ENCODE measurements at places on chromosomes 5 and 9. TPM values are rescaled to one million over a fixed set of nuclear protein-coding genes. Genes with fewer than 3 reads are reported as not detected.
A peak's percentile ranks its signal among the peaks of the same experiment; 100 is the strongest.

GRCh38 chr5:79759436-79759835 lies 69.8 kb downstream of the CMYA5 start:
- peak; percentile 81 for DNase-seq

The SLC6A19 gene
- not detected for total RNA-seq

DNA sequence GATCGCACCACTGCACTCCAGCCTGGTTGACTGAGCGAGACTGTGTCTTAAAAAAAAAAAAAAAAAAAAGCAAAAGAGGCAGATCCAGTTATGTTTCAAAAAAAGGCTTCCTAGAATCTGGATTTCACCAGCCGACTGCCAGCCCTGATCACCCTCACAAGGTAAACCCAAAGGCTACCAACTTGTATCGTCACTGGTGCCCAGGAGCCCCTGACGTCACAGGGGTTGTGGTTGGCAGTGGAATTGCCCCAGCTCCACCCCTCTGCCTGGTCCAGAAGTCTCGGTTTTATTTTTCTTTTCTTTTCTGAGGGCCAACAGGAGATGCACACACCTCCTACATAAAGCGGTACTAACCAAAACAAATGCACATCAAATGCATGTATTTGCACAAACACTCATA lies 6.0 kb upstream of the LMX1B start:
- peak; percentile 52 for DNase-seq

The ARID3C gene
- total RNA-seq = not detected

GRCh38 chr5:95986937-95987520 lies 25.4 kb upstream of the ELL2 start:
- DNase-seq = no peak

- no peak for DNase-seq
These were observed 114.5 kb downstream of the FGF1 start for GRCh38 chr5:142571371-142571770.

The PCDHGA2 gene
- total RNA-seq = 2.7 TPM

The TRPM6 gene
- under 0.01 TPM for total RNA-seq

- no peak for DNase-seq
These were observed 1386.9 kb upstream of the WWC1 start for GRCh38 chr5:166904571-166904970.

- DNase-seq = no peak
These were observed 69.8 kb downstream of the MAPKAP1 start for GRCh38 chr9:125637241-125637640.

GRCh38 chr9:98092613-98092931 lies 26.4 kb downstream of the TRIM14 start:
- DNase-seq = no peak

DNA sequence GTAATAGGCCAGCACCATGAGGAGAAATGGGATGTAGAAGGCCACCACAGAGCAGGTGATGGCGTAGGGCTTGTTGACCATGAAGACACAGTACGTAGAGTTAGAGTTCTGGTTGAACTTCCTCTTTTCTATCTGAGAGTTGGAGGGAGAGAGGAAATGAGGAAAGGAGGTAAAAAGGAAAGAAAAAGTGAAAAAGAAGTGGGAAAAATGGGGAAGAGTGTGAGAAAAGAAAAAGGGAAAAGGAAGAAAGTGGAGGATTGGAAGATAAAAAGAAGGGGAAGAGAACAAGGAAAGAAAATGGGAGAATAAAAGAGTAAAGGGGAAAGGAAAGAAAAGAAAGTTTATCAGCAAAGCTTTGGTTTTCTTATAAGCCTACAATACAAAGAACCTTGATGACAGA lies 126.1 kb downstream of the FBXO38 start:
- no peak for DNase-seq

DNA sequence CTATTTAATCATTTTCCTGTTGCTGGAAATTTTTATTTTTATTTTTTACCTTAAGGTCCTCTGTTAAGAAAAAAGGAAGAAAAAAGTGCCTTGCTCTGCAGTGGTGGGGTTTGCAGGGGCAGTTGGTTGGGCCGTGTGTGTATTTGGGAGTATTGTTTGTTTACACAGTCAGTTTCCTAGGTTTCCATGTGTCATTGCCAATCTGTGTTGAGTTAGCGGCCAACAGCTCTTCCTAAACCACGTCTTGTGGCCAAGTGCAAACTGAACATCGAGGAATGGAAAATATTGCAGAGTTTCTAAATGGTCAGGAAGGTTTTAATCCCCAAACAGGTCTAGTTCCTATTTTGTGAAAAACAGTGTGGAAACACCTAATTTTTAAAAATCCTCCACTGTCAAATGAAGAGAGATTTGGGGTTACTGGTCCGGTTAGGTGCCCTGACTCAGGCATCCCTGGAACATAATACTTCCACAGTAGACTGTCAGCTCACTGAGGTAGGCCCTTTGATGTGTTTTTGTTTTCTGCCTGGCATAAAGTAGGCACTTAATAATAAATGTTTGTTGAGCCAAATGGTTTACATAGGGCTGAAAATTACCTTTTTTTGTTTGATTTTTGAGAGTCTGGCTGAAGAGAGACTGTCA lies 37.0 kb downstream of the MAMDC2 start:
- peak; percentile 50 for DNase-seq

DNA sequence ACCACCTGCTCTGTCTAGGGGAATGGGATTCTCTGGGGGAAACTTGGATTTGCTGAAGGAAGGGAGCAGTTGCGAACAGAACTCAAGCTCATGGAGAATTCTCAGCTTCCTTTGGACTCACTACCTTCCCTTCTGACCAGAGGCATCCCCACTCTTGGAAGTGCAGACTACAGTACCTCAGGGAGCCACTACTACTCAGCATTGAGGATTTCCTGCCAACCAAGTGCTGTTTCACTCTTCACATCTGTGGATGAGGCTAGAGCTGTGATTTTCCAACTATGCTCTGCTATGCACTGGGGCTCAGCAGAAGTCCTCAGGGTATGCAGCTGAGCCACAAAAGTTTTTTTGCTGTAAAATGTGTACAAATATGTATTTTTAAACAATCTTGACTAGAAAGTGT lies 43.9 kb downstream of the MACROH2A1 start:
- DNase-seq = no peak

The CIZ1 gene
- 40.1 TPM for total RNA-seq

DNA sequence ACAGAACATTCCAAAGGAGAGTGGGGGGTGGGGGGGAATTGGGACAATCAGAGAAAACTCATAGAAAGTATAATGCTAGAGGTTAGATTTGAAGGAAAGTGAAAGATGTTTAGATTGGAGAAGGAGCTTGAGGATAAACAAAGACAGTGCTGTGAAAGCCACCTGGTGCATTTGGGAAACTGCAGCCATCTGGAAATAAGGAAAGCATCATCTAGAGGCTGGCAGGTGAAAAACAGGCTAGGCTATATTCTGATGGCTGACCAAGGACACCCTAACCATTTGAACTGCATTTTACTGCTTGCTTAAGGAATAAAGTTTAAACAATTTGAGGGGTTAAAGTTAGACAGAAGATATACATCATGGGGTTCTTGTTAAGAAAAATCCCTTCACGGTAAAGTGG lies 296.4 kb downstream of the CETN3 start:
- no peak for DNase-seq

- peak; percentile 50 for DNase-seq
These were observed 16.9 kb downstream of the SH2D3C start for GRCh38 chr9:127761491-127761956.

GRCh38 chr5:1468247-1468612 lies 23.0 kb upstream of the SLC6A3 start:
- peak; percentile 90 for DNase-seq

DNA sequence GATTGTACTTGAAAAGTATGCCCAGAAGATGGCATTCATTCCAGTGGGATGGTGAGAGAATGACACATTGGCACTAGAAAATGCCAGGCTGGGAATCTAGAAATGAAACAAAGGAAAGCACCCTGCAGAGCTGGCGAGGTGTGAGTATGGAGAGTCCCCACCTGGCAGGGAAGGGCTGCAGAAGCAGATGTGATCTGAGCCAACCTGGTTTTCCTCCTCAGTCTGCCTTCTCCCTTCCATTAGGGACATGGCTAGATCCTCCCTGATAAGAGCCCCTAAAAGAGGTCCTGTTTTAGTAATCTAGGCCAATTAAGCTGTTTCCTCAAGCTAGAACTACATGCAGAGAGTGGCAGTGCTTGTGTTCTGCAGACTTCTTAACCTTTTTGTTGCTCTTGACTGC lies 24.7 kb upstream of the TNFSF15 start:
- DNase-seq = no peak

The SPRY4 gene
- total RNA-seq = 5.4 TPM

The FYB1 gene
- under 0.01 TPM for total RNA-seq

The C5 gene
- 5.1 TPM for total RNA-seq

- DNase-seq = no peak
These were observed 46.3 kb downstream of the FSTL4 start for GRCh38 chr5:133565993-133566392.

DNA sequence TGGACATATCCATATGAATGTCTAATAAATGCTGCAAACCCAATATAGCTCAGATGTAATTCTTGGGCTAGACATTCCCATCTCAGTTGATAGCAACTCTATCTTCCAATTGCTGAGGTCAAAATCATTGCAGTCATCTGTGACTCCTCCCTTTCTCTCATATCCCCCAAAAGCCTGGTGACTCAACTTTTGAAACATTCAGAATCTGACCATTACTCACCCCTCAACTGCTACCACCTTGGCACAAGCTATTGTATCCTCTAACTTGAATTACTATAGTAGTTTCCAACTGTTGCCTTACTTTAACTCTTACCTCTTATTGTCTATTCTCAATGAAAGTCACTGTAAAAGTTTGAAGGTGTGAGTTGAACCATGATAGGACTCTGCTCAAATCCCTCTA lies 600.1 kb upstream of the RGMB start:
- peak; percentile 25 for DNase-seq

- DNase-seq = peak; percentile 37
These were observed 44.3 kb upstream of the GPR151 start for GRCh38 chr5:146560205-146560812.

- no peak for DNase-seq
These were observed 120.5 kb downstream of the FEM1C start for GRCh38 chr5:115424030-115424429.

The CSF1R gene
- 0.88 TPM for total RNA-seq

DNA sequence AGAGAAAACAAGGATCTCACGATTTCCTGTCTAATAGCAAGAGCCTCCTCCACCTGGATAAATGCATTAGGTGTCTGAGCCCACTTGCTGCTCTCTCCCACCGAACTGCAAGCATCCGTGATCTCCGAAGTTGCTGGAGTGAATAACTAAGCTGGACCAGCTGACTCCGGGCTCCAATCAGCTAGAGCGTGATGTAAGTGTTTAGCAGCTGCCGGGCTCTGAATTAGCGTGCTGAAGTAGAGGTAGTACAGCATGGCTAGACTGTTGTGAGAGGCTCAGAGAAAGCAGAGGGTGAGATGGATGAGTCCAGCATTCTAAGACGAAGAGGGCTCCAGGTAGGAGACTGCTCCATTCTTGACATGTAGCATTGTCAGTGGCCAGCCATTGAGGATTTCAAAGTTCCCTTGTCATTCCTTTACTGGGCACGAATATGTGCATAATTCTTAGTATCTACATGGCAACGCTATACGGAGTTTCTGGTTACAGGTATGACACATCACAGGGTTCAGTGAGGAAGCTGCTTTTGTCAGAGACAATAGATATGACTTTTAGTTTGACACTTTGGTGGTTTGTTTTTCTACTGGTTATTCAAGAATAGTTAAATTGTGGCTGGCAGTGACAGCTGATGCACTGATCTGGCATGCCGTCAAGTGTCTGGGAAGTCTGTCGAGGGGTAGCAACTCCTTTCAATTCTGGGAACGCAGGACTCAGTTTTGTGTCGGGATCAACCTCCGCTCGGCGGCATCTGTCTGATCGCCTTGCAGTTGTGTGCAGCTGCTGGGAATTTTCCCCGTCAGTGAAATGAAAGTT lies 232.6 kb downstream of the MAST4 start:
- DNase-seq = no peak

GRCh38 chr5:149018909-149019443 lies 43.9 kb downstream of the SH3TC2 start:
- DNase-seq = peak; percentile 32

- DNase-seq = peak; percentile 76
These were observed 68.4 kb upstream of the GARNL3 start for GRCh38 chr9:127195976-127196825.

GRCh38 chr5:36691696-36692371 lies 85.4 kb downstream of the SLC1A3 start:
- peak; percentile 88 for DNase-seq

DNA sequence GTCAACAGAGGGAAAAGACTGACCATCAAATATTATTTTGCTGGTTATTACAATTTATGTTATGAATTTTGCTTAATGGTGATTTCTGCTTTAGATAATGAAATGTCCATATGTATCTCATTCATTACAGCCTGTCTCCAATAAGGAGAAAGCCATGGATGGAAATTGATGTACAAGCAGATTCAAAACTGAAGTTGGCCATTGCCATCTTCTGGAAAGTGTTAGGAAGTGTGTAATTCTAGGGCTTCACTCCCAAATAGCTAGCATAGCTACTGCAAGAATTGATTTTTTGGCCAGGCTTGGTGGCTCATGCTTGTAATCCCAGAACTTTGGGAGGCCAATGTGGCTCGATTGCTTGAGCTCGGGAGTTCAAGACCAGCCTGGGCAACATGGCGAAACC lies 45.8 kb downstream of the DYNC2I2 start:
- no peak for DNase-seq

The ANGPTL2 gene
- total RNA-seq = 72.5 TPM

DNA sequence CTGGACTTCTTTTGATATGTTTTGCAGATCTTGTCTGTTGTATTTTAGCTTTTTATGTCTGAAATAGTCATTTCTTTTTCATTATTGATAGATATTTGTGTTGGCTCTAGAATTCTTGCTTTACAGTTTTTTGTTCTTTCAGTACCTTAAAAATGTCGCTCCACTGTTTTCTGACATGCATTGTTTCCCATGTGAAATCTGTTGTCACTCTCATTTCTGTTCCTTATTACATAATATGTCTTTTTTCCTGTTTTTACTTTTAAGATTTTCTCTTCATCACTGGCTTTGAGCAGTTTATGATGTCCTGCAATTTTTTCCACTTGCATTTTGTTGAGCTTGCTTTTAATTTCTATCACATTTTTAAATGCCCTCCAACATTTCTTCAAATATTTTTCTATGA lies 270.4 kb upstream of the TARS1 start:
- DNase-seq = no peak

- no peak for DNase-seq
These were observed 73.4 kb upstream of the CDH12 start for GRCh38 chr5:22926574-22926973.

- peak; percentile 30 for DNase-seq
These were observed 12.7 kb upstream of the SLC25A48 start for GRCh38 chr5:135821802-135822201.
